ENCODE measurements at places on chromosomes 12 and 14.
A peak's percentile ranks its signal among the peaks of the same experiment; 100 is the strongest.

GRCh38 chr12:39401459-39401858, 41.5 kb downstream of the KIF21A start:
- DNase-seq: no peak

- DNase-seq: no peak
Measured at GRCh38 chr12:41067941-41068645, 120.0 kb upstream of the PDZRN4 start.

- DNase-seq: no peak
Measured at GRCh38 chr14:61891170-61891569, 128.9 kb downstream of the SNAPC1 start.

GRCh38 chr12:102298022-102298421, 100.4 kb upstream of the PMCH start:
- DNase-seq: peak; percentile 84

GRCh38 chr14:34583525-34583924, 44.0 kb upstream of the EAPP start:
- DNase-seq: no peak

DNA sequence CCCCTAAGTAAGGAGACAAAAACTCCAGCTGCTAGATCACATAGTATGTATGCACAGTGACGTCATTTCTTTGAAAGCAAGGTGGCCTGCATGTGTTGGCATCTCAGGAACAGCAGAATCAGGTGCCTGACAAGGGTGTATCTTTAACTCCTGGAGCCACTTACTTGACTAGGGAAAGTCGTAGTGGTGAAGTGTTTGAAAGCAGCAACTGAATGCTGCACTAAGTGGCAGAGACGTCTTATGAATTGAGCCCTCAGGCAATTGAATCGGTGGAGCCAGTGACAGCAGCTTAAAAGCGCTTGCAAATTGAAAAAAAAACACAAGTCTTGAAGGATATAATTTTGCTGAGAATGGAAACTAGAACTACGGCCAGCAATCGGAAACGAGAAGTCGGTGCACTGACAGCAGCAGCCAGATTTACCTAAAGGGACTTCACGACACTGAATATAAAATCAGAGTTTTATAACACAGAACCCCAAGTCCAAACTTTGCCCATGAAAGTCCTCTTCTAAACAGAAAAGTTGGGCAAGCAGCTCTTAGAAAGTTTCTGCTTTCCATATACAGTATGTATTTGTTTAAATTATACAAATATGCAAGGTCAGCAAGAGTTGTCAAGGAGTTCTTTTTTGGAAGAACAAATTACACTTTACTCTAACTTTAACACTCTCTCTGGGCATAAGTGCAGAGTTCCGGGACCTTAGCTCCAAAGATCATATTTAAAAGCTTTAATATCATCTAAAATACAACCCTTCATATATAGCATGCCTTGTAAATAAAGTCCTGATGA, 1.1 kb downstream of the IGF1 start:
- no peak for DNase-seq

GRCh38 chr12:69105101-69105962, 134.0 kb upstream of the CPSF6 start:
- DNase-seq: no peak

DNA sequence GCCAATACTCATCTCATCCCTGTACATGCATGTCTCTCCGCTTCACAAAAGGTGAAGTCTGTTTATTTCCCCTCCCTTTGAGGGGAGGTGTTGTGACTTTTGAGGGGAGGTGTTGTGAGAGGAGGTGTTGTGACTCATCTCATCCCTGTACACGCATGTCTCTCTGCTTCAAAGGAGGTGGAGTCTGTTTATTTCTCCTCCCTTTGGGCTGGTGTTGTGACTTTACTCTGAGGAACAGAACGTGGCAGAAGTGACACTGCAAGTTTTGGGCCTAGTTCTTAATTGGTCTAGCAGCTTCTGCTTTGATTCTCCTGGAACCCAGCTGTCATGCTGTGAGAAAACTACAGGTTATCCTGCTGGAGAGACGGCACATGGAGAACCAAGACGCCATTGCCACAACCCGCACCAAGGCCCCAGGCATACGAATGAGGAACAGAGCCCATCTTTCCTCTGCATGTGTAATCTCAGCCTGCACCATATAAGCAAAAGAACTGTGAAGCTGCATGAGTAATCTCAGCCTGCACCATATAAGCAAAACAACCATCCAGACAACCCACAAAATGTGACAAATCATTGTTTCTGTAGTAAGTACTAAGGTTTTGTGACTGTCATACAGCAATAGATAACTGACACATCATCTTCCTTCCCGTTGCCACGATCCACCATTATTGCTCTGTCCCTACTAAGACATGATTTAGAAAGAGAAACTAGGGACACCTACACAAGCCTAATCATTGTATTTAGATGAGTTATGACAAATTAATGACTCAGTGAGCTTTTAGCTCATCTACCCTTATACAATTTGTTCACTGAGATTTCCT, 30.0 kb downstream of the GALNT4 start:
- no peak for DNase-seq

- no peak for DNase-seq
Measured at GRCh38 chr12:100170313-100170858, 27.7 kb upstream of the BLTP3B start.

GRCh38 chr14:35050652-35051051, 4.6 kb downstream of the FAM177A1 start:
- peak; percentile 14 for DNase-seq

DNA sequence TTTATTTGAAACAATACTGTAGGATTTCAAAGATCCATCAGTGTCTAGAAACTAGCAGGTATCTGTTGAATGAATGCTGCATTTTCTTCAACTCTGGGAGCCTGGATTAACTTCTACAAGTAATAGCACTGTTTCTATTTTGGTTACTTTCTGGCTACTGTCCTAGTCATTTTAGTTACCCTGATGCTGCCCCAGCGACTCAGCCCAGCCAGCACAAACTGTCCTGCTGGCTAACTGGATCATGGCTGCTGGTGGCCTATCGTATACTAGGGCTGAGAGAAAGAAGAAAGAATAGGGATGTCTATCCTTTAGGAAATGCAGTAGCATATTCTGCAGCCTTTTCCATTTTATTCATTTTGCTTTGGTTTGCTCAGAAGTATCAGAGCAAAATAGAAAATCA, 53.9 kb downstream of the NTN4 start:
- no peak for DNase-seq

GRCh38 chr12:107336695-107337094, 243.3 kb upstream of the CRY1 start:
- DNase-seq: no peak

DNA sequence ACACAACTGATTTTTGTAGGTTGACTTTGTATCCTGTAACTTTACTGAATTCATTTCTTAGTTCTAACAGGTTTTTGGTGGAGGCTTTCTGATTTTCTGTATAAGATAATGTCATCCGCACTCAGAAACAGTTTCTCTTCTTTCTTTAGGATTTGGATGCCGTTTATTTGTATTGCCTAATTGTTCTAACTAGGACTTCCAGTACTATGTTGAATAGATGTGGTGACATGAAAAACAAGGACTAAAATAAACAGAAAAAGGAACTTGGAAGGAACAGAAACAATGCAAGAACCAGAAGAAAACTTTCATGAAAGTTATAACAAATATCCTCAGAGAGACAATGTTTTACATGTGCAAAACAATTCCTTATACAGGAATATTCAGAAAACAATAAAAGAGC, 100.3 kb downstream of the GTF2A1 start:
- DNase-seq: no peak

- no peak for DNase-seq
Measured at GRCh38 chr12:47822863-47823262, 3.2 kb upstream of the HDAC7 start.

DNA sequence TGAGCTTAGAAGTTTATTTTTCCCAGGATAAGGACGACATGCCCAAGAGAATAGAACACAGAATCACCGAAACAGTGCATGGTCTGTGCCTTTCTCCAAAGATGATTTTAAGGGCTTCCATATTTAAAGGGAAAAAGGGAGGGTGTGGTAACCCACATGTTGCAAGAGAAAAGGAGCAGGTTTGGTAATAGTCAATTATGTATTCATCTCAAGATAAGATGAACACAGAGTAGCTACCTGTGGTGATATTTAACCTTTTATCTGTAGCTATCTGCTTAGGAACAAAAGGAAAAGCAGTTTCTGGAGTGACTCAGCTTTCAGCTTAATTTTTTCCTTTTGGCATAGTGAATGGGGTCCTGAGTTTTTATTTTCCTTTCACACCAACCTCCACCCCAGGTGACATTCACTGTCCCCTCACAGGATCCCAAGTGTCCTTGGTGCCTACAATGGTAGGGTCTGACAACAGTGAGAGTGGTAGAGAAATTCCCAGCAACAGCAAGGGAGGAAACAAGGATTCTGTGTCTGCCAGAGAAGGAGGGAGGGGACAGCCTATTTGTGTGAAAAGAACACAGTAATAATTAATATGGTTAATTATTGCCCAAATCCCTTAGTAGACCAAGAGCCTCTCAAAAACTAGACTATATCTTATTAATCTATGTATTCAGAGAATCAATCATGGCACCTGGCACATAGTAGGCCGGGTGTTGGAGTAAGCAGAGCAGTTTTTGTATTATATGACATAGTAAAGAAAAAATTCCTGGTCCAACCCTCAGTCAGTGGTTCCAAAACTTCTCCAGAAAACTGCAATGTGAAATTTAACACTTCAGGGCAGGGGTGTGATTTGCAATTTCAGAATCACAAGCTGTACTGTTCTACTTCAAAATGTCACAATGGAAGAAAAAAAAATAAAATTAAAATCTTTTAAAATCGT, 154.5 kb downstream of the PHLDA1 start:
- DNase-seq: no peak

GRCh38 chr12:38995249-38995648, 89.9 kb upstream of the CPNE8 start:
- DNase-seq: no peak

GRCh38 chr12:84290168-84290567, 622.4 kb downstream of the SLC6A15 start:
- no peak for DNase-seq

- no peak for DNase-seq
Measured at GRCh38 chr14:66076176-66076575, 410.0 kb upstream of the CCDC196 start.

- no peak for DNase-seq
Measured at GRCh38 chr14:96229315-96229714, 24.7 kb downstream of the BDKRB2 start.

GRCh38 chr12:88805692-88806091, 225.4 kb upstream of the KITLG start:
- DNase-seq: no peak

- DNase-seq: peak; percentile 16
Measured at GRCh38 chr14:67396381-67396970, 15.5 kb downstream of the PLEK2 start.

GRCh38 chr14:92058006-92058917, 18.4 kb upstream of the TRIP11 start:
- no peak for DNase-seq

DNA sequence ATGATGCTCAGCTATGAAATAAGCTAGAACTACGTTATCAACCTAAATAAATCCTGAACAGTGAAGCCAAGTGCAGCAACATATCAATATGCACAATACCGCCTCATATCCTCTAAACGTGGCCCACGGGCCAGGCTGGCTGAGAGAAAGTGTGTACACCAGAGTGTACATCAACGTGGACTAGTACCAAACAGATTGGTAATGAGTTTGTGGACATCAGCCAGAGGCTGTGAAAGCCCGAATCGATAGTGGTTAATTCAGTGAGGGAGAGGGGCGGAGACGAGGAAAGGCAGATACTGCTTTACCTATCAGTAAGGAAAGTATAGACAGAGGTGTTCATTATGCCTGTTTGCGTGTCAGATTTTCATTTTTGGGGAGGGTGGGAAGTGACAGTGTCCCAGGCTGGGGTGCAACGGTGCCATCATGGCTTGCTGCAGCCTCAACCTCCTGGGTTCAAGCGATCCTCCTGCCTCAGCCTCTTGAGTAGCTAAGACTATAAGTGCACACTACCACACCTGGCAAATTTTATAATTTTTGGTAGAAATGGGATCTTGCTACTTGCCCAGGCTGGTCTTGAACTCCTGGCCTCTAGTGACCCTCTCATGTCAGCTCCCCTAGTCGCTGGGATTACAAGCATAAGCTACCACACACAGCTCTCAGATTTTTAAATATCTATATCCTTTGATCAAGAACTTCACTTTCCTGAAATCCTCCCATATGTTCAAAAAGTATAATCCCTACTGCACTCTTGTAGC, 50.1 kb downstream of the ANAPC7 start:
- DNase-seq: no peak

- DNase-seq: no peak
Measured at GRCh38 chr14:36583242-36583892, 953 bp upstream of the NKX2-8 start.

GRCh38 chr14:96797582-96798349, 584 bp downstream of the VRK1 start:
- DNase-seq: no peak

- no peak for DNase-seq
Measured at GRCh38 chr12:87405918-87406317, 623.3 kb downstream of the C12orf50 start.

GRCh38 chr12:127268706-127269425, 998.1 kb upstream of the TMEM132C start:
- no peak for DNase-seq

DNA sequence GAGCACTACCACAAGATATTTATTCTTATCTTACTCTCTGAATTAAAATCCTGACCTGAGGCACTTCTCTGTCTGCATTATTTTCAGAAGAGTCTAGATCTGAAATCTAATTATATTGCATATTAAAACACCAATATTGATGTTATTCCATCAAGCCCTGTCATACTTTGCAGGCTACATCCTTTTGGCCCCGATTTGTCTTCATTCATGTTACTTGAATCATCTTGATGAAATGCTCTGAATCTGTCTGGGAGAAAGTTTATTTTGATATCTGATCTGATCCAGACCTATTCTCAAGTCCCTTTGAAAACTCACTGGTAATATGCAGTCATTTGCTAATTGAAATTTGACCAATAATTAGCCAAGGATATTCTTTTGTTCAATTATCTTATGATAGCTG, 79.9 kb downstream of the BBS10 start:
- DNase-seq: no peak

GRCh38 chr14:103724116-103724515, 8.5 kb downstream of the ZFYVE21 start:
- DNase-seq: no peak

- no peak for DNase-seq
Measured at GRCh38 chr12:18799561-18799960, 61.6 kb downstream of the CAPZA3 start.

GRCh38 chr12:64666054-64666914, 56.0 kb downstream of the RASSF3 start:
- no peak for DNase-seq

DNA sequence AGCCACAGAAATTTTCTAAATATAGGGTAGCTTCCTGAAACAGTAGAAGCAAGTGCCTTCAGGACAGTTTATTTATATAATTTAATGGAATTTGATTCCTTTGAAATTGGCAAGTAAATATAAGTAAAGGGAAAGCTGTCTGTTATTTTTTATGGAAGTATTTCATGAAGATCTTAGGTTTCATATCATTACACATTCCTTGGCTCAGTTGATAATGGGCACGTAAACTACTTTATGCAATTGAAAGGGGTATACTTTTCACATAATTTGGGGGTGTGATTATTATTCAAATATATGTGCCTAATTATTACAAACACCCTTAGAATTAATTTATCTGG, 71.1 kb upstream of the RAP1B start:
- no peak for DNase-seq

Data from BJ (cell line).